ENCODE measurements at places on chromosomes 6 and 20.

DNA sequence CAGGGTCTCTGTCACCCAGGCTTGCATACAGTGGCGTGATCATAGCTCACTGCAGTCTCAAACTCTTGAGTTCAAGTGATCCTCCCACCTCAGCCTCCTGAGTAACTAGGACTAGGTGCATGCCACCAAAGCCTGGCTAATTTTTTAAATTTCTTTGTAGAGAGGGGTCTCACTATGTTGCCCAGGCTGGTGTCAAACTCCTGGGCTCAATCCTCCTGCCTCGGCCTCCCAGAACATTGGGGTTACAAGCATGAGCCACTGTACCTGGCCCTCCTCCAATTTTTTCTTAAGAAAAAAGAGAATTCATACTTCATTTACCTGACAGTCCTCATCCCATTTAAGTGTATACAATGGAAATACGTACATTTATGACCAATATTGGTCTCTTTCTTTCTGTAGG lies 37.9 kb downstream of the E2F3 start:
- DNase-seq, result no peak

- no peak for DNase-seq
These were observed 57.6 kb upstream of the UNC93A start for GRCh38 chr6:167233490-167233889.

GRCh38 chr6:47135772-47136171 lies 93.6 kb upstream of the ADGRF1 start:
- no peak for DNase-seq

- peak; percentile 73 for DNase-seq
These were observed 15.9 kb downstream of the PRDM1 start for GRCh38 chr6:106102034-106102433.

GRCh38 chr20:54474866-54475265 lies 527 bp upstream of the DOK5 start:
- DNase-seq, result no peak

- no peak for DNase-seq
These were observed 34.5 kb upstream of the FUCA2 start for GRCh38 chr6:143545976-143546547.

DNA sequence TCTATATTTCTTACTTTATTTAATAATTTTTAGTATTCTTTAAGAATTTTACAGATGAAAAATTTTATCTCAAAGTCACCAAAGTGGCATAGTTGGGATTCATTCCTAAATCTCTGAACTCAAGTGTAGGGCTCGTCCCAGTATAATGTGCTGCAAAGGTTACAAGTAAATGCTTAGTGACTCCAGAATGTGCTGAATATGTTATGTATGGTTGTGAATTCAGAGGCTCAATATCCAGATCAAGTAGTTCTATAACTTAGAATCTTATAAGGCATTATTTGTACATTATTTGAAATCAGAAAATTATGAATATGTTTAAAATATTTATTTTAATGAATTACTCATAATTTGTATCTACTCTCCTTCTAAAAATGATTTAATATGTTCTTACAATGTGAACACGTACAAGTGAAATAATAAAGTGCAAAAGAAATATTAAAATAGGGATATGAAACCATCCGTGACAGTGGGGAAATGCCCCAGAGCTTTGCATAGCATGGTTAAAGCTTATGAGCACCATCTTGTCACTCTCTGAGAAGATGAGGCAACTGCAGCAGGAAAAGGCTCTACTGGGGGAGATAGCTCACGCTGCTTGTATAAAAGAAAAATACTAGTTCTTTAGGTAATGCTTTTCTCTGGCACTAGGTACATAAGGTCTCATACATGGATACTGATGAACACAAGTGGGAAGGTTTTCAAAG lies 259.0 kb downstream of the FOXC1 start:
- DNase-seq, result no peak

- DNase-seq, result no peak
These were observed 47.6 kb downstream of the FIG4 start for GRCh38 chr6:109738667-109739066.

DNA sequence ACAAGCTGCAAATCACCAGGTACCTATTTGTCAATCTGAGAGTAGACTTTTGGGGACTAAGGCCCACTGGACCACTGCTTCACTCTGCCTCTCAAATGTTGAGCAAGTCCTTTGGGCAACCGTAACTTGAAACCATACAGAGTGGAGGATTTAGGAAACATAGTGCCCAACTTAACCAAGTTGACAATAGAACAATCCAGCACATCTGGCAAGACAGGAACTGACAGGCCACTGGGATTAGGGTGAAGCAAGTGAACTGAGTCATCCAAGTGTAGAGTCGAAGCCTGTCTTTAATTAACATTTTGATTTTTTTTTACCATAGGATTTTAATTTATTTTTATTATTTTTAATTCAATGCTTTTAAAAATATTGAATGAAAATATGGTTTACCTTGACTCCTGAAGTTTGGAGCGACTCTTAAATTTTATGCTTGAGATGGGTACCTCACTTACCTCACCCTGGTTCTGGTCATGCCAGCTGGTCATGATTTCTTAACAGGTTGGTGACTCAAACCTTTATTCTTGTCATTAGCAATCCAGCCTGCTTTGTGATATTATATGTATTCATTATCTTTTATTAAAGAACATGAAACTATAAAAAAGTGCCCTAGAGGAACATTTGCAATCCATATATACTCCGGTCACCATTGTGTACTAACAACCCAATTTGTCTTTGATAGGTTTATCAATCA lies 312.1 kb upstream of the DEFB112 start:
- DNase-seq, result no peak

- peak; percentile 62 for DNase-seq
These were observed 675 bp upstream of the TRERF1 start for GRCh38 chr6:42452171-42453030.

- DNase-seq, result no peak
These were observed 116.6 kb upstream of the CST7 start for GRCh38 chr20:24832518-24832917.

GRCh38 chr6:12653486-12653885 lies 63.1 kb upstream of the PHACTR1 start:
- DNase-seq, result no peak

DNA sequence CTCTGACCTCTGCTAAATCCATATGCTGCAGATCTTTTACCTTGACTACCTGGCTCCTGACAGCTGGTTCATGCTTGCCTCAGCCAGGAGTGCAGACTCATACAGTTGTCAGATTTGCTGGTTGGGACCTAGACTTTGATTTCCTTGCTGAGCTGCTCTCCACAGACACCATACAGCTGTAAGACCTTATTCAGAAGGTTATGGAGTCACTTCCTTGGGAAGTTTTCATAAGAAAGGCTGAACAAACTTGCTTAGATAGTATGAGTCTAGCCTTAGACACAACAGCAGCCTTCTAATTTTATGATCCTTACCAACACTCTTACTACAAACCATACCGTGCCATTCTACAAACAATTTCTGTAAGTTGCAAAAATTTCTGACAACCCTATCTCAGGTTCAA lies 102.9 kb downstream of the EDN1 start:
- no peak for DNase-seq

GRCh38 chr20:13340088-13340487 lies 119.0 kb downstream of the ISM1 start:
- DNase-seq, result no peak

DNA sequence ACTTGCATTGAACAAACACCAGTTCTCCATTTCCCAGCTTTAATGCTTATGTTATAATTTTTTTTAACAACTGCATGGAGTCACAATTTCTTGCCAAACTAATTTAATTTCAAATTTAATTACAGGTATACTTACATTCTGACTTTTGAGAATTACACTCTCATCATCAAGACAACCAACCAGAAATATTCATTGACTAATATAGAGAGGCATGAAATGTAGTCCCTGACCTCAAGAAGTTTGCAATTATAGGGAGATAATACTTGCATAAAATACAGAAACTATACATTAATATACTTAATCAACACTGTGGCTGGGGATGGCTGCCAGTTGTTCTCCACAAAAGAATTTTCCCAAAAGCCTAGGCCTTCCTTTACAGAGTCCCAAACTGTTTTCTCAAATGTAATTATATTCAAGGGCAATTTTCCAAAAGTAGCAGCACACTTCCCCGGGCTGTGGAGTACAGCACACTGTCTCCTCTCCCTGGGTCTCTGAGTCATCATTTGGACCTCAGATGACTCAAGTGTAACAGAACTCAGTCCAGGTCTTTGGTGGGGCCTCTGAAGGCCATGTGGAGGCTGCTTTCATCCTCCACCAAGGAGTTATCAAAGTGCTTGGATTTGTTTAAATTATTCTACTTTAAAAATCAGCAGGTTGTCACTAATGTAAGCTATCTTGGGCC lies 114.1 kb downstream of the KIF16B start:
- no peak for DNase-seq

DNA sequence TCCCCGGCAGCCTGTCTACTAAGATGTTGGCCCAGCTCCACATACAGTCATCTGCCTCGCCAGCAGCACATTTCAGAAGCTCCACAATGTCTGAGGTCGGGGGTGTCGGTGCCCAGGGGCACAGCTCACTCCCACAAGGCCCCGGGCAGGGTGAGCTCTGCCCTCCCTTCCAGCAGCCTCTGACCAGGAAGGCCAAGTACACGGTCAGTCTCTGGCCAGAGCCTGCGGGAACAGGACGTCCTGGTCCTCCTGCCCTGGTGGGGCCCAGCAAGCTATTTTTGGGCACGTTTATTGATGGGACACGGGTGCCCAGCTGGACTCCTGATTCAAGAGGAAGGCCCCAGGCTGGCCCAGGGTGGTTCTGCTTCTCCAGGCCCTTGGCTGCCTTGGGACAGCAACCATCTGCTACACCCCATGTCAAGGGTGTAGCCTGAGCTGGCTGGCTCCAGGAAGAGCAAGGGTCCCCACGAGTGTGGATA lies 114.9 kb upstream of the PTPN1 start:
- no peak for DNase-seq

DNA sequence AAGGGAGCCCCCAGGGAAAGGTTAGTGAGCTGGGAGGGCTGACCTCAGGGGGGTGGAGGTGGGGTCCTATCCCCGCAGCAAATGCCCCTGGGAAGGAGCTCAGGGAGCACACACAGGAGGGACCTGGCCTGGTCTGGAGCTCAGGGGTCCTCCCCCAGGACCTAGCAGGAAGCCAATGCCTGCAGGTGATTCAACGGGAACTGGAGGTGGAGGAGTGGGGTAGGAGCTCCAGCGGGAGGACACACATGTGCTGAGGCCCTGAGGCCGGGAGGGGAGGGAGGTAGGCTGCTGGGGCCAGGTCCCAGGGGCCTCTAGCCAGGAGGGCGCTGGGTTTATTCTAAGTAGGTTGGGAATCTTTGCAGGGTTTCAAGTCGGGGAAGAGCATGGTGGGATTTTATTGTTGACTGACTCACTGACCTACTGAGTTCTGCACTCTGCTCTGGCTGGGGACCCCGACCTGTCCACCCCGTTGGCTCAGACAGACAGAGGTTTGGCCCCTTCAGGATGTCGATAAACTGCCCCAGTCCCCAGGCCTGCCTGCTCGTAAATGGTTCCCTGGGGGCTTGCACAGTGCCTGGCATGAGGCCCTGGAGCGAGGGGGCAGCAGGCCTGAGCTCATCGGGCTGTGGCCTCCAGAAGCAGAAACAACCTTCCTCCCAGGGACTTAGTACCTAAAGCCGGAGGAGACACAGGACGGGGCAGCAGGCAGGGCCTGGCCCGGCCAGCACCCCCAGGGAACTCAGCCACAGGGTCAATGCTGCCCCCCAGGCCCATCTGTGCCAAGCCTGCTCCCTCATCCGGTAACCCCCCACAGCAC lies 62.3 kb downstream of the RIPOR3 start:
- no peak for DNase-seq

GRCh38 chr6:12034837-12035236 lies 22.7 kb downstream of the HIVEP1 start:
- DNase-seq, result no peak

DNA sequence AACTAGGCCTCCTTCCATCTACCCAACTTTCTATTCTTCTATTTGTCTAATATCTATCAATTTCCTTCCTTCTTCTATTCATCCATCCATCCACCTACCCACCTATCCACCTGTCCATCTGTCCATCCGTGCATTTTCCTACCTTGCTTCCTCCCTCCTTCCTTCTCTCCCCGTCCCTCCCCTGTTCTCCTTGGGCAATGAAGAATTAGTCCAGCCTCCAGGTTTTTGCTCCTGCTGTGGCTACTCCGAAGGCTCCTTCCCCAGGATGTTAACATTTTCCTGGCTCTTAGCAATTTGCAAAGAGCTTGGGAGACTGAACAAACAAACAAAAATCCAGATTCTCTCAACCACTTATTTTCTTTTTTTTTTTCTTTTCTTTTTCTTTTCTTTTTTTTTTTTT lies 81.6 kb downstream of the KCNB1 start:
- DNase-seq, result no peak

DNA sequence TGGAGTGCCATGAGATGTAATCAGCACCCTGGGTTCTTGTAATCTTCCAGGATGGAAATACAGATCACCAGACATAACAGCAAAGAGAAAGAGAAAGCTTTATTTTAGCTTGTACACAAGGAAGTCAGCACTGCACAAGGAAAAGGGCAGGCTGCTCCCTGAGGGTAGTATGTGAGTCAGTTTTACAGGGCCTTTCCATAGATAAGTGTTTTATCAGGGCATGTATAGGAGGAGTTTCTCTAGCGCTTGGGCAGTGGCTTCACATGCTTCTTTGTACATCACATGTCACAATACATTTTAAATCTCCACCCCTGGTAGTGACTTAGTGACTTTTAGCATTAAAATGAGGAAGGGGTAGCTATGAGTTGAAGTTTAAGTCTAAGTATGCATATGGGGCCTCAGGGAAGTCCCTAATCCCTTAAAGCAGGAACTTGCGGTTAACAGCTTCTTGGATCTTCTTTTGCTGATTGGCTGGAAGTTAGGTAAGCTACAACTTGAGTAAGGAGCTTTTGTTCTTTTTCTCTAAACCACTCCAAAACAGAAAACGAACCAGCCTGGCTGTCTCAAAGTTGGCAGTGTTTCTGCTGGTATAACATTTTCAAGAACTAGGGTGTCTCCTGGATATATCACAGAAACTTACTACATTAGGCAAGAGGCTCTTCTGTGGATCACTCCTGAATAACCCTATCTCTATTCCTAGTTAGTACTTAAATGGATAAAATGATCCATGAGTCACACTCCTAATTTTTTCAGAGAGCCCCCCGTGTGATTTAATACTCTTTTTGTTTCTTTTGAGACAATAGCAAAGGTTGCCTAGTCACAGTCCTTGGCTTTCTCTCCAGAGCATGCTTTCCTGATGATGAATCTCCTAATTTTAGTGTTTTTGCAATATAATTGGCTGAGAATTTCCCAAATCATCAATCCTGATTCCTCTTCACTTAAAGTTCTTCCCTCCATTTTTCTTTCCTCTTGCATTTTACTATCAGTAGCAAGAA lies 60.2 kb downstream of the MRAP2 start:
- no peak for DNase-seq

DNA sequence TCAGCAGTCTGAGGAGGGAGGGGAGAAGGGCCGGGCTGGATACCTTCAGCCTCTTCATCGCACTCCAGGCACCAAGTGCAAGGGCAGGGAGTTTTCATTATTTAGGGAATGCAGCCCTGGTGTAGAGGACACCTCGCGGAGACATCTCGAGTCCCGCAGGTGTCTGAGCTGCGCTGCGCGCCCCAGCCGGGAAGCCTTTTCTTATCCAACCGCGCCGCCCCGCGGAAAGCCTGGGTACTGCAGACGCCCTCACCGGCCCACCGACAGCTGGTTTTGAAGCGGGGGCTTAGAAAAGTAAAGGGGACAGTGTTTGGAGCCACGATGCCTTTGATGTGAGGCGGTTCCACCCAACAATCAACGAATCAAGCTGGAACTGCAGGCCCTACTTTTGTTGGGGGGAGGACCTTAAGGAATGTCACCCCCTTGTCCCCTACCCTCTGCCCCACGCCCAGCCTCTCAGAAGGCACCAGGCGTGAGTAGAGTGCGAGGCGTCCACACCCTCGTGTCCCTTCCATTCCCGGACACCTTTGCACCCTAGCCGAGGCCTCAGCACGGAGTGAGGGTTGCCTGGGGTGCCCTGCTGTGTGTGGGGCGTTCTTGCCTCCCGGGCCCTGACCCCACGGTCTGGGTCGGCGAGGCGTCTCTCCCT lies 8.6 kb downstream of the NKX2-2 start:
- peak; percentile 98 for DNase-seq

Data from stimulated activated CD8-positive, alpha-beta memory T cell treated with anti-CD3 and anti-CD28 coated beads, Interleukin-4, amount 100 ng/mL, for 48 hours (primary cell).